ENCODE measurements at places on chromosomes 6 and 20. TPM values are rescaled to one million over a fixed set of nuclear protein-coding genes. Genes with fewer than 3 reads are reported as not detected.

DNA sequence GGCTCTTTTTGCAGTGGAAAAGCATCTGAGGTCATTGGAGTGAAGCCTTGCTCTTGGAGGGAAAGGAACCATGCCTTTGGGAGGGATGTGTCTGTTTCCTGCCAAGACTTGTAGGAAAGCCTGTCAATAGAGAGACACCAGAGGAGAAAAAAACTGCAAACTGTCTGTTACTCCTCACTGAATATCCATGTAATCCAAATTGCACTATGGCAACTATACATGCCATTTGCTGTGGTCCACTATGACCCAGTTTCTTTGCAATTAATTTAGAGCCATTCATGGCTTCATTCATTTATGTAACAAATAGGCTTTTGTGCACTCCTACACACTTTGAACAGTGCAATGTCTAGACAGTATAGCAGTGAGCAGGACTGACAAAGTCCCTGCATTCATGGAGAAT is 296.5 kb downstream of the SLC35F1 start:
- H3K4me1 ChIP-seq, result no peaks in the 10 kb centered on the region
- DNase-seq, result no peak
- no peak overlapping the region for H3K4me3 ChIP-seq
- H3K27me3 ChIP-seq, result no peaks in the 10 kb centered on the region

DNA sequence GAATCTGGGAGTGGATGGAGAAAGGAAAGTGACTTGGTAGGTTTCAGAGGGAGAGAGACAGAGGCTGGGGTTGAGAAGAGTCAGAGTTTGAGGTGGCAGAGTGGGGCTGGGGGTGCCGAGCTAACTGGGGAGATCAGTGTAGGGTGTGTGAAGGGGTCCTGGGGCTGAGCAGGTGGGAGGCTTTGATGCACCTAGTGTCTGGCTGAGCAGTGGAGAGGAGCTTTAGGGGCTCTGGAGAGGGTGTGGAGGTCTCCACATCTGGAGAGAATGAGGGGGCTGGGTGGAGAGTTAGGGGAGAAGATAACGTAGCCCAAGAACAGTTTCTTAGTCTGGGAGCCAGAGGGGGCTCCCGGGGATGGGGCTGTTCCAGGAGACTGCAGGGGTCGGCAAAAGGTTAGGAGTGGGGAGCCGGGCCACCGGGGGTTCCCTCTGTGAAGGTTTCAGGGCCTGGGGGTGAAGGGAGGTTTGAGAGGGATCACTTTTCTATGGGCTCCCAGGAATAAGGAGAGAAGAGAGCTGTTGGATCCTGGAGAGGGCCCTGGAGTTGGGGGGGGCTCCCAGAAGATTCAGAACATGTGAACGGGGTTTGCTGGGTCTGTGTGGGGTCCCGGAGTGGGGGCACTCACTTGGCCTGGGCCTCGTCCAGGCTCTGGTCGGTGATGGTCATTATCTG is 797 bp downstream of the PBX2 start:
- no peak for DNase-seq
- H3K27ac ChIP-seq, result peak overlapping the region; percentile 100
- no peaks in the 10 kb centered on the region for H3K27me3 ChIP-seq
- peak overlapping the region; percentile 90 for H3K4me3 ChIP-seq
- peaks cover 31% of the 10 kb centered on the region for H3K4me1 ChIP-seq
- H3K36me3 ChIP-seq, result no peaks in the 10 kb centered on the region

DNA sequence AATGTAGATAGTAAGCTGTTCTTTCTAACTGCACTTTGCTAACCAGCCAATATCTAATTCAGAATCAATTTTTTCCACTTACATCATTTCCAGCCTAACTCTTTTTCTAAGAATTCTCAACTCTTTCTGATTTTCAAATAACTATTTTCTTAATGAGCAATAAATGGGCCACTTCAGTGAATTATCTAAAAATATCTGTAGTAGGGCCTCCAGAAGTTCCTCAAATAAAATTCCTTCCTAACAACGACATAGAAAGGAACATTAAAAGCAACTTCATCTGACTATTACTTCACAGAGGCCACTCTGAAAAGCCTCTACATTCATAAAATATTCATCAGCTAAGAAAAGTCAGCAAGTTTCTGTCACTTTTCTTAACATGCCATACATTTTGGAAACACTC is 4.8 kb downstream of the COL12A1 start:
- H3K27me3 ChIP-seq, result peaks cover 17% of the 10 kb centered on the region
- no peaks in the 10 kb centered on the region for H3K4me1 ChIP-seq
- H3K36me3 ChIP-seq, result no peaks in the 10 kb centered on the region
- DNase-seq, result no peak
- H3K4me3 ChIP-seq, result no peak overlapping the region

GRCh38 chr6:35025232-35026188 is 115.6 kb downstream of the TCP11 start:
- H3K27ac ChIP-seq, result no peak overlapping the region
- no peak for DNase-seq
- no peaks in the 10 kb centered on the region for H3K27me3 ChIP-seq
- H3K36me3 ChIP-seq, result no peaks in the 10 kb centered on the region
- no peak overlapping the region for H3K4me3 ChIP-seq

DNA sequence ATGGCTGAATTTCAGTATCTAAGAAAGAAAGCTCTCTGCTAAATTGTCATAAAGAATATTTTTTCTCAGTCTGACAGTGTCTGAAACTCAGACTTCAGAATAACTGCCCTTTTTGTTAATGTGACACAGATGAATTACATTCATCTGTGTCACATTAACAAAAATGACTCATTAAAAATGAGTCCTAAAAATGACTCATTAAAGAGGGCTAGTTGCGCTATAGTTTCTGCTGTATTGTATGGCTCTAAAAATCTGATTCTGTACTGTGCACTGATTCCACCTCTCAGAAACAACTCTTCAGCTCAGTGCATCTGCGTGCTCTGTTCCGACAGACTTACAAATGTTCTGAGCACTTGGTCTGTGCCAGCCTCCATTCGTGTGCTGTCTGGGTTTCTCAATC is 15.0 kb downstream of the RNF114 start:
- no peak overlapping the region for H3K4me3 ChIP-seq
- H3K4me1 ChIP-seq, result no peaks in the 10 kb centered on the region
- DNase-seq, result no peak
- H3K36me3 ChIP-seq, result peaks cover 23% of the 10 kb centered on the region
- H3K27ac ChIP-seq, result no peak overlapping the region

GRCh38 chr6:12546410-12547002 is 170.1 kb upstream of the PHACTR1 start:
- DNase-seq, result no peak
- no peak overlapping the region for H3K4me3 ChIP-seq
- H3K27me3 ChIP-seq, result no peaks in the 10 kb centered on the region
- no peaks in the 10 kb centered on the region for H3K36me3 ChIP-seq
- no peak overlapping the region for H3K27ac ChIP-seq
- H3K4me1 ChIP-seq, result no peaks in the 10 kb centered on the region

GRCh38 chr20:23205611-23206041 is 119.5 kb upstream of the CD93 start:
- H3K27ac ChIP-seq, result no peak overlapping the region
- no peaks in the 10 kb centered on the region for H3K4me1 ChIP-seq
- no peak overlapping the region for H3K4me3 ChIP-seq
- H3K27me3 ChIP-seq, result no peaks in the 10 kb centered on the region
- H3K36me3 ChIP-seq, result no peaks in the 10 kb centered on the region

GRCh38 chr6:134683783-134684422 is 266.0 kb downstream of the ALDH8A1 start:
- no peak for DNase-seq
- no peaks in the 10 kb centered on the region for H3K4me1 ChIP-seq
- no peak overlapping the region for H3K4me3 ChIP-seq
- no peaks in the 10 kb centered on the region for H3K36me3 ChIP-seq

GRCh38 chr6:82690283-82690682 is 326.7 kb downstream of the TPBG start:
- H3K27me3 ChIP-seq, result no peaks in the 10 kb centered on the region
- no peak overlapping the region for H3K27ac ChIP-seq
- no peaks in the 10 kb centered on the region for H3K4me1 ChIP-seq
- DNase-seq, result no peak

The BNIP5 gene
- 0.13 TPM for total RNA-seq

The SNX21 gene
- 1.2 TPM for total RNA-seq

The TOX2 gene
- total RNA-seq, result 40.6 TPM
